ENCODE measurements at places on chromosomes 12 and 14. TPM values are rescaled to one million over a fixed set of nuclear protein-coding genes. Genes with fewer than 3 reads are reported as not detected.

GRCh38 chr12:21697904-21698630 lies 40.4 kb upstream of the LDHB start:
- no peak for DNase-seq

DNA sequence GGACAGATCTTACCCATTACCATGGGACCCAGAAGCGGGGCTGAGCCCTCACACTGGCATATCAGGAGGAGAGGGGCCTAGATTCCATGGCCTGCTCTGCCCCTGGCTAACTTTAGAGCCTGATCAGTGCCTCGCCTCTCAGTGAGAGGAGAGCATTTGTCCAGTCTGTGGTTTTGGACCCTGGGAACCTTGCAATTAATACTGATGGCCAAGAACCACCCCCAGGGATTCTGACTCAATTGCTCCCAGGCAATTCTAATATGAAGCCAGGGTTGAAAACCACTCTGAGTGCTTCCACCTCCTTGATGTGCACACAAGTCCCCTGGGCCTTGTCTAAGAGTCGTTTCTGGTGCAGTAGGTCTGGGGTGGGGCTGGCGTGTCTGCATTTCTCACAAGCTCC lies 67.7 kb downstream of the CALM1 start:
- no peak for DNase-seq

- DNase-seq = peak; percentile 22
Measured at GRCh38 chr12:1800401-1801302, 19.7 kb upstream of the LRTM2 start.

GRCh38 chr12:123997908-123998307 lies 24.9 kb downstream of the ZNF664 start:
- DNase-seq = no peak

- DNase-seq = no peak
Measured at GRCh38 chr12:108638141-108638827, 4.6 kb upstream of the SELPLG start.

DNA sequence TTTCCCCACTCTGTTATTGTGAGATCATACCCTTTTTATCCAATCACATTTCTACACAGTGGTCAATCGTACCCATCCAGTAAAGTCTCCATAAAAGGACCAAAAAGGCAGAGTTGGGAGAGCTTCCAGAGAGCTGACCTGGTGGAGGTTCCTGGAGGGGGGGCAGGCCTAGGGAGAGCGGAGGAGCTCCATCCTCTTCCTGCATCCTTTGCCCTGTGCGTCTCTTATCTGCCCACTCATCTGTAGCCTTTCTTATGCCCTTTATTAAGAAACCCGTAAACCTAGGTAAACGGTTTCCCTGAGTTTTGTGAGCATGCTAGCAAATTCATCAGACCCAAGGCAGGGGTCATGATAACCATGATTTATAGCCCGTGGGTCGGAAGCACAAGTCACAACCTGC lies 26.2 kb downstream of the EVL start:
- no peak for DNase-seq

DNA sequence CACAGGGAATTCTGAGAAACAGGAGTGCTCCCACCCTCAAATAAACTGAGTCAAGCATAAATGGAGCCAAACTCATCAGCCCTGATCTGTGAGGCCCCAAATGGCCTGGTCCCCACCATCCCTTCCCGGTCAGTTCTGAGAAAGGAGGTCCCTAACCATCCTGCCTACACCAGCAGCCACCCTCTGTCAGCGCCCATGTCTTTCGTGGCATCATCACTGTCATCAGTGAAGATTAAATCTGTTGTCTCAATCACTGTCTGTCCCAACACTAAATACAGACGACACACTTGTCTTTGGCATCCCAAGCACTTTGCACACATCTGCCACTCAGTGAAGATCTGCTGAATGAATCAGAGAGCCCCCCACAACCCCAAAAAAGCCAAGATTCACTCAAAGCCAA lies 22.4 kb downstream of the VPS37B start:
- no peak for DNase-seq

- peak; percentile 64 for DNase-seq
Measured at GRCh38 chr14:50559990-50560930, at the start of gene ATL1. TSS of gene ATL1 (plus strand) at chr14:50560145. CDS start at chr14:50560266, 121 bp downstream.

- DNase-seq = no peak
Measured at GRCh38 chr14:105711841-105712460, 185.6 kb downstream of the TMEM121 start.

NAV3 gene
- 11.5 TPM for total RNA-seq

ARMH4 gene
- total RNA-seq = 31.5 TPM

GRIP1 gene
- total RNA-seq = 40.4 TPM

LTBP2 gene
- total RNA-seq = 0.79 TPM

STON2 gene
- 77.2 TPM for total RNA-seq

PTGDR gene
- total RNA-seq = not detected

HOXC13 gene
- not detected for total RNA-seq
